Hematopoietic multipotent progenitor cell (in vitro differentiated cells): ENCODE measurements at places on chromosomes 16 and 17. TPM values are rescaled to one million over a fixed set of nuclear protein-coding genes. Genes with fewer than 3 reads are reported as not detected.

The TRPV3 gene
- total RNA-seq = under 0.01 TPM

The SDR42E1 gene
- total RNA-seq = 2.7 TPM

The UTP4 gene
- total RNA-seq = 21.5 TPM

The PIK3R6 gene
- 10.0 TPM for total RNA-seq

The LGALS9B gene
- under 0.01 TPM for total RNA-seq

The TBX2 gene
- total RNA-seq = under 0.01 TPM

The KIF2B gene
- total RNA-seq = under 0.01 TPM

The GRB7 gene
- not detected for total RNA-seq

The TEX14 gene
- total RNA-seq = 0.27 TPM

The CHST4 gene
- not detected for total RNA-seq

GRCh38 chr17:2592971-2593820 lies at the start of gene PAFAH1B1:
PAFAH1B1 (plus strand) TSS chr17:2593654; CDS start chr17:2638289, 44,635 bp downstream.
- peak; percentile 90 for DNase-seq

DNA sequence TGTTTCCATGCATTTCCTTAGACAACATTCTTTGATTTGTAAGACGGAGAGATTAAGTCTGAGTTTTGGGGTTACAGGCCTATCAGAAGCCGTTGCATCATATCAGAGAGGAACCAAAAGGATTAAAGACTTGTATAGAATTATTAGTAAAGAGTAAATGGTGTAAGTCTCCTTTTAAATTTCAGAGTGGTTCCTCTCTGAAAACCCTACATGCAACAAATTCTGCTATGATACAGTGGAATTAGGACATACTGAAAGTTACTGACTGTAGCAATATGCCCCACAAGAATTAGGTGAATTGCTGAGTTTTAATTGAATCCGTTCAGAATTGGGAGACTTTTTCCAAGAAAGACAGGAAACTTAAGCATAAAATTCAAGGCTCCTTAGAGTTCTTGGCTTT lies 221.6 kb downstream of the FTO start:
- no peak for DNase-seq

GRCh38 chr16:60404401-60404800 lies 1631.8 kb downstream of the CDH8 start:
- DNase-seq = no peak

- peak; percentile 59 for DNase-seq
Observed at GRCh38 chr17:42112552-42113176, at the start of gene DHX58. DHX58 (minus strand) TSS chr17:42112714; CDS start chr17:42111892, 822 bp downstream.

- no peak for DNase-seq
Observed at GRCh38 chr17:50963139-50963538, 97.0 kb upstream of the TOB1 start.

- DNase-seq = no peak
Observed at GRCh38 chr16:719815-720446, 1.0 kb upstream of the ANTKMT start.

GRCh38 chr16:51337662-51338061 lies 186.6 kb upstream of the SALL1 start:
- no peak for DNase-seq

GRCh38 chr16:84018710-84019109 lies 23.9 kb downstream of the SLC38A8 start:
- DNase-seq = no peak

- DNase-seq = no peak
Observed at GRCh38 chr16:27924411-27925118, 138.9 kb downstream of the GSG1L start.

GRCh38 chr16:56211435-56211981 lies 20.2 kb downstream of the GNAO1 start:
- no peak for DNase-seq

- DNase-seq = no peak
Observed at GRCh38 chr17:561116-561515, 153.5 kb downstream of the VPS53 start.

- DNase-seq = no peak
Observed at GRCh38 chr17:4365628-4366326, 698 bp downstream of the UBE2G1 start.

- DNase-seq = no peak
Observed at GRCh38 chr17:76469991-76470739, 2.8 kb downstream of the AANAT start.

GRCh38 chr16:47644166-47644565 lies 183.0 kb downstream of the PHKB start:
- no peak for DNase-seq

DNA sequence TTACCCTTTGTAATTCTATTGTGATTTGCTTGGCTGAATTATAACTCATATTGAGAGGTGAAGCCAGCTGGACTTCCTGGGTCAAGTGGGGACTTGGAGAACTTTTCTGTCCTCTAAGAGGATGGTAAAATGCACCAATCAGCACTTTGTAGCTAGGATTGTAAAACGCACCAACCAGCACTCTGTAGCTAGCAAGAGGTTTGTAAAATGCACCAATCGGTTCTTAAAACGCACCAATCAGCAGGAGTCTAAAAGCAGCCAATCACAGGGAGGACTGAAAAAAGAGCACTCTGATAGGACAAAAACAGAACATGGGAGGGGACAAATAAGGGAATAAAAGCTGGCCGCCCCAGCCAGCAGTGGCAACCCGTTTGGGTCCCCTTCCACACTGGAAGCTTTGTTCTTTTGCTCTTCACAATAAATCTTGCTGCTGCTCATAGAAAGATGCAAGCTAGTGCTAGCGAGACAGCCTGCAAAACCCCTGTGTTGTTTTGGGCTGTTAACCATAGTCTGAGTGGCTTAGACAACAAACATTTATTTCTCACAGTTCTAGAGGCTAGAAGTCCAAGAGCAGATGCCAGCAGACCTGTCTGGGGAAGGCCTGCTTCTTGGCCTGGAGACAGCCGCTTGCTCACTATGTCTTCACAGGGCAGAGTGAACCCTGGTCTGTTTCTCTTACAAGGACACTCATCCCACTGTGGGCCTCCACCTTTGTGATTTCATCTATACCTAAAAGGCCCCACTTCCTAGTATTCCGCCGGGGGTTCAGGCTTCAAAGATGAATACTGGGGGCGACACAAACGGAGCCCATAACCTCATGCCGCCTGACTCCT lies 39.0 kb upstream of the CRISPLD2 start:
- DNase-seq = no peak

DNA sequence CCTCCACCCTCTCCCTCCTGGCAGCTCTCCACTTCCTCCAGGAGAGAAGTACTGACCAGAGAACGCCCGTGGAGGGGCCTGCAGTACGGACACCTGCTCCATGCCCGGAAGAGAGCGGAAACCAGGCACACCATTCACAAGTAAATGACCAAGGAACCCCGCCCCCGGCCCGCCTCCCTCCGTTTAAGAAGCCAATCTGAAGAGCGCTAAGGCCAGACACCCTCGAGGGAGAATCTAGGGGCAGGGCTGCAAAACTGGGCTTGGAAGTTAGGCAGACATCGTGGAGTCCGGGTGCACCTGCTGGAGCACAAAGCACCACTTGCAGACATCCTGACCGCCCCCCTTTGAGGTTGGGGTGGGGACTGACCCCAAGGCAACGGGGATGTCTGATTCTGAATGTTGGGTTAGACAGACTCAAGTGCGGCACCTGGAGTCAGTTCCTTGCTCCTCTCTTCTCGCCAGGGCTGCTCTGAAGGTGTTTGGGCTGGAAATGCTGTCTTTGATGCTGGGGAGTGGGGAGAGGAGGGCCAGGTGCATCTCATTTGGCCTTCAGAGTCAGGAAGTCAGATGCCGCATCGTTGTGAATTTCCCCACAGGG lies 964 bp upstream of the FAAP100 start:
- peak; percentile 61 for DNase-seq

DNA sequence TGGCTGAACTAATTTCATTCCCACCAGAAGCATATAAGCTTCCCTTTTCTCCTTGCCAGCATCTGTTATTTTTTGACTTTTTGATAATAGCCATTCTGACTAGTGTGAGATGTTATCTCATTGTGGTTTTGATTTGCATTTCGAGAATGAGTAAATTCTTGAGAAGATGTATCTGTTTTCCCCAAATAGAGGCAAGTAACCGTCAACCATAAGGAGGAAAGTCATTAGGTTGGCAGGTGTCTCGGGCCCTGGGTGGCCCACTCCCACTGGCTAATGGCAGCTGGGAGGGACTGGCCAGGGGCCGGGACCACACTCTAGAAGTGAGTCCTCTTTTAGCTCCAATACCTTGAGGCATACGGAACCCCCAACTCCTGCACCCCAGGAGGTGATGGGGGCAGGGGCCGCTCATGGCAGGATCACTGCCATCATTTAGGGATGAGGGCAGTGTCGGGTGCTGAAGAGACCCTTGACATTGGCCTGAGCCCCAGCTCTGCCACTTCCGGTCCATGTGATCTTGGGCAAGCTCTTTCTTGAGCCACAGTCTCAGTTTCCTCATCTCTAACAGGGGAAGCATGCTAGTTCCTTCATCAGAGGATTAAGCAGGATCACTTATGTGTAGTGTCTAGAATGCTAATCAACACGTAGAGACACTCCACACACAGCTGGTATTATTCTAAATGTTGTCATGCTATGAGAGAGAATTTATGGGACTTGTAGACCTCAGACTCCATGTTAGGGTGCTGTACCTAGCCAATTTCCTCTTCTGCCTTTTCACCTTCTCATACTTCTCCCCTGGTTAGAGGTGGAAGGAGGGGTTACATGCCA lies 44.3 kb downstream of the RGS9 start:
- no peak for DNase-seq

- DNase-seq = no peak
Observed at GRCh38 chr17:12048843-12049473, 28.3 kb downstream of the MAP2K4 start.

GRCh38 chr17:65925606-65926307 lies 266.2 kb downstream of the CEP112 start:
- DNase-seq = no peak

DNA sequence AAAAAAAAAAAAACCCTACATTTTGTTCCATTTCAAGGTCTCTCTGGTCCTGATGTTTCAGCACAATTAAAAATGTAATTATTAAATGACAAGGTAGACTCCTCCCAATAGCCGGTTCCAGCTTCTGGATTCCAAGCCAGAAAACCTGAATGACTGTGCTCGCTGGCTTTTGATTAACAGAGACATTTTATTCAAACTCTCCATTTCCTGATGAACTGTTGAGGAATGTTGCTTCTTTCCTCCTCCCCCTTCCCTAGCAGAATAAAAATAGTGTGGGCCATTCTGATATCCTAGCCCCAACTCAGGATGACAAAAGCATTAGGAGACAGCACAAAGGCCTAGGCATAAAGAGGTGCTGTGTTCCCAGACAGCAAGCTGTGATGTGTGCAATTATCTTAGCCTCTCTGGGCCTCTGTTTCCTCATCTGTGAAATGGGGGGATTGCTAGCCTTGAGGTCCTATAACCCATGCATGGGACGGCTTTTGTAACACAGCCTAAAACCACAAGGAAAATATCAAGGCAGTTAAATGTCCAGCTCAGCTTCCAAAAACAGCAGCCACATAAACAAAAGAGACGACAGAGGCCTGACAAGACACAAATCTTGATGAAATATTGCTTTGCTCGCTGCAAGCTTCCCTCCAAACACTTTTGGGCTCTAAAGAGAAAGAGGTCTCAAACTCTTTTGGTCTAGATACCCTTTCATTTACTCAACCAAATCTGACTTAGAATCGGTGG lies 127.2 kb upstream of the RCVRN start:
- no peak for DNase-seq

GRCh38 chr16:31386157-31386984 lies 6.8 kb upstream of the ITGAD start:
- peak; percentile 62 for DNase-seq

DNA sequence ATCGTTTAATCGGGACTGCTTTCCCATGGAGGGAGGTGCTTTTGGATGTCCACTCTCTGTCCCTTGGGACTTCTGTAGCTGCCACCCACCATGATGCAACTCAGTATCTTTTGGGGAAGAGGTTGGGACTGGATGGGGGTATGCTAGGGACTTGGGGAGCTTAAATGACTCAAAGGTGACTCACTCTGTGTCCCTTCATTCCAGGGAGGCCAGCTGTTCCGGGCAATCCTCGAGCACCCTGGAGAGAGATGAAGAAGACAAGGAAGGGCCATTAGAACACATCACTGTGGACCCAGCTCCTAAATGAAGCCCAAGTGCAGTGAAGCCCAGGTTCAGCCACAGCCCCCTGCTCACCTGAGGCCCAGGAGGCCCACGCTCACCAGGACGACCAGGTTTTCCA lies 4.6 kb downstream of the COL1A1 start:
- DNase-seq = no peak
